ENCODE measurements at places on chromosomes 7 and 10.

GRCh38 chr10:110821508-110821907 is 50.2 kb upstream of the PDCD4 start:
- no peak for DNase-seq

GRCh38 chr10:4315551-4315950 is 510.5 kb upstream of the AKR1E2 start:
- DNase-seq: no peak

GRCh38 chr7:111388912-111389311 is 173.4 kb downstream of the IMMP2L start:
- no peak for DNase-seq

- DNase-seq: no peak
These were observed 389.2 kb upstream of the NFE2L3 start for GRCh38 chr7:25762511-25763462.

DNA sequence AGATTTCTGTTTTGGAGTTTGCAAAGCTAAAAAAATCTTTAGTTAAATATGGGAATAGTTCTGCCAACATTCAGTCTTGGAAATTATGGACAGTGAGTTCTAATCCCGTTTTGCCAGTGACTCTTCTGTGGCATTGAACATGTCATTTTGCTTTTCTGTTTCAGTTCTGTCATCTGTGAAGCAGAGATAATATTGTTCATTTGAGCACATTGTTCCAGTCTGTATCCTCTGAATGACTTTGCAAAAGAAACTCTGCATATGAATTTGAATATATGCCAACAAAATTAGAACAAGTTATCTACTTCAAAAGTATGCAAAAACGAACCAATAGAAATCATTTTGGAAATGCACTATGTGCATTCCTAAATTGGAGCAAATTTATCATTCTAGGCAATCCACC is 746.0 kb upstream of the POT1 start:
- DNase-seq: no peak

DNA sequence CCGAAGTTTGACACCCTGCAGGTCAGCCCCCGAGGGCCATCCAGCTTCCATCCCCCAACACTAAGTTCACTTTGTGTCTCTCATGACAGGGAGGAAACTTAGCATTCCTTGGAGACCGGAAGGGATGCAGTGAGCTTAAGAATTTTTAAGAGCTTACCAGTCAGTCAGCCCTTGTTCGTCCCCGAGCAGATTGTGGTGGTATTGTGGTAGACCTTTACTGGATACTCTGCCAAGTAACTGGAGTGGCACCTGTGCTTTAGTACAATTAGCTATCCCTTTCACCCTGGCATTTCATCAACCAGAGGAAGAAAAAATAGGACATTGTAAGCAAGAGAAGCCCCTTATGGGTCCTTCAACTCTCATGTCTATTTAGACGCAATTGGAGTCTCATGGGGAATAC is 74.8 kb downstream of the NSUN6 start:
- no peak for DNase-seq

GRCh38 chr7:29771081-29771816 is 35.1 kb upstream of the WIPF3 start:
- DNase-seq: no peak

DNA sequence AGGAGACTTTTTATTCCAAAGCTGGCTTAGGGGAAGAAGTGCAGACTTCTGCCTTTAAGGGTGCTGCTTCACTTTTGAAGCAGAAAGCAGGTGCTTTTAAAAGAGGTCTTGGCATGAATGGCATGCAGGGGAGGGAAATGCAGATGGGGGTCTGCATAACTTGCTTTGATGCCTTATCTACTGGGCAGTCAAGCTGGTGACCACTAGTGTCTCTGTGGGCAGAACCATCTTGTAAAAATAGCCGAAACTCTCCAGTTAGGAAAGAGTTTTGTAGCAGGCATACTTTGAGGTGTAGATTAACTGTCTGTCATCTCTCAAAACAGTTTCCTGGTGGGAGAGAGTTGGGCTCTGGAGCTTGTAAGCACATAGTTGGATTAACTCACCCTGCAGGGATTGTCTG is 9.9 kb upstream of the CTNNA3 start:
- no peak for DNase-seq

DNA sequence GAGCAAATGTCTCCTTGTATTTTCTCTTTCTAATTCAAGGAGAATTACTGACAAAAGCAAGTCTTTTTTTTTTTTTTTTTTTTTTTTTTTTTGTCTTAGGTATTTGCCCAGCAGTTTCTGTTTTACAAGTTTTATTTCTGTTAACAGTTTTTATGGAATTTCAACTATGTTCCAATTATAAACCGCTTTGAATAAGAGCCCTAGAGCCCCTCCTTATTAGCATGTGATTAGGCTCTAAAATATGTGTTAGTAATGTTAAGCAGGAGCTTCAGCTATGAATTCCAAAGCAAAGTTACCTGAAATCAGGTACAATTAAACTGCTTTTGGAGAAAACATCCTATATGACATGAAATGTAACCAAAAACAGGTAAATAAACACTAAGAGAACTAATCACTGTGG is 997.0 kb upstream of the POT1 start:
- no peak for DNase-seq

DNA sequence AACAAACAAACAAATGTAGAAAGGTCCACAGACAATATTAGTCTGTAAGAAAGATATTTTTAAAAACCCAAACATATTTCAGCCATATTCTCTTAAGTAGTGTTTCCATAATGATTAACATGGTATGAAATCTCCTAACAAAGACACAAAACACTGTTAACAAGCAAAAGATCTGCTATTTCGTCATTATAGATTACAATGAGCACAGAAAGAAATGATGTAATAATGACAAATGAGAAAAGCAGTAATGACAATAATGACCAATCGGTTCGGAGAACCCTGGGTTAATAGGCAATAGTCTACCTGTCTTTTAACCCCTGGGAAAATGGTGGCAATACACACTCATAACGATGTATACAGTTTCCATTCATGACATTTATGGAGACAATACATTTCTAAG is 39.5 kb upstream of the NCAPG2 start:
- no peak for DNase-seq

- DNase-seq: no peak
These were observed 7.2 kb downstream of the RBM17 start for GRCh38 chr10:6095810-6096570.

- peak; percentile 32 for DNase-seq
These were observed 96.4 kb upstream of the MDFIC start for GRCh38 chr7:114825423-114825951.

DNA sequence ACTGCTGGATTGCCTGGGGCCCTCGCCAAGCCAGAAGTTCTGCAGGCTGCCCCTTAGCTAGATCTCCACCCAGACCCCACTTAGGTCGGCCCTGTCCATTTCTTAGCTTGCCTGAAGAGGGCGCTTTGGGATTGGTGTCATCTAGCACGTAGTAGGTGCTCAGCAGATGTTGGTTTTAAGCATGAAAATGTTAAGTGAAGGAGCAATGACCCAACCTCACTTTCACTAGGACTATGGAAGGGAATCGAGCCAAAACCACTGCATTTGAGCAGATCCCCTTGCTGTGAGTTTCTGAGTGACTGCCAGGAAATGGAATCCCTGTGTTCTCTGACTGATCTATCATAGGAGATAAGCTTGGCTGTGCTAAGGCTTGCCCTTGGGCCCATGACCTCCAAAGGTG is 131.7 kb upstream of the EEPD1 start:
- DNase-seq: no peak

DNA sequence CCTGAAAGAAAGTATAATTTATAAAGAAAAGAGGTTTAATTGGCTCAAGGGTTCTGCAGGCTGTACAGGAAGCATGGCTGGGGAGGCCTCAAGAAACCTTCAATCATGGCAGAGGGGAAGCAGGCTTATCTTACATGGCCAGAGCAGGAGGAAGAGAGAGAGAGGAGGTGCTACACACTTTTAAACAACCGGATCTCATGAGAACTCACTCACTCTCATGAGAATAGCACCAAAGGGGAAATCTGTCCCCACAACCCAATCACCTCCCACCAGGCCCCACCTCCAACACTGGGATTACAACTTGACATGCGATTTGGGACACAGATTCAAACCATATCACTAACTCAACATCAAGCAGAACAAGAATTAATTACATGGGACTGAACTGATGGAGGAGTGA is 6.9 kb upstream of the ZNF485 start:
- no peak for DNase-seq

GRCh38 chr7:75905785-75906604 is 9.0 kb upstream of the POR start:
- DNase-seq: no peak

DNA sequence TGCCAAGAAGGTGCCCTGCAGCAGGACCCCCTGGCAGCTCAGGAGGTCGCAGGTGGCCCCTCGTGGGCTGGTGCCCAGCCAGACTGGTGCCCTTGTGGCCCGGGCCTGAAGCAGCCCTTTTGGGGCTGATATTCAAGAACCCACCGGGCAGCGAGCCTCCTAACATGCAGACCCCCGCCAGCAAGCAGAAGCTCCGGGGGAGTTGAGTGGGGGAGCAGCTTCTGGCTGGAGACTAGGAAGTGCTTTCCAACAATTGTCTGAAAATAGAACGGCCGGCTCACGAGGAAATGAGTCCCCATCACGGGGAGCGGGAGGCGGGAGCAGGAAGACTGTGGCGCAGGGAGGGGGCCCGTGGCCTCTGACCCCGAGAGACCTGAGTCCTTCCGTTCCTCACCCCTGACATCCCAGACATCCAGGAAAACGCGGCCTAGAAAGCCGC is 9.5 kb upstream of the INTS1 start:
- no peak for DNase-seq

DNA sequence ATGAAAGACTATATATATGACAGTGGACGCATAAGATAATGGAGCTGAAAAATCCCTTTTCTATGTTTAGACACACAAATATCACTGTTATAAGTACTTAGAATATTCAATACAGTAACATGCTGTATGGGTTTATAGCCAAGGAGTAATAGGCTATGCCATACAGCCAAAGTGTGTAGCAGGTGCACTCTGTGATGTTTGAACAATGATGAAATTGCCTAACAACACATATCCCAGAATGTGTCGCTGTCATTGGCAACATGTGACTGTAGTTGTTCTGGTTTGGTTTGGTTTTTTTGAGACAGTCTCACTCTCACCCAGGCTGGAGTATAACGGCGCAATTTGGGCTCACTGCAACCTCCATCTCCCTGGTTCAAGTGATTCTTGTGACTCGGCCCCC is 26.1 kb downstream of the NOM1 start:
- DNase-seq: no peak

DNA sequence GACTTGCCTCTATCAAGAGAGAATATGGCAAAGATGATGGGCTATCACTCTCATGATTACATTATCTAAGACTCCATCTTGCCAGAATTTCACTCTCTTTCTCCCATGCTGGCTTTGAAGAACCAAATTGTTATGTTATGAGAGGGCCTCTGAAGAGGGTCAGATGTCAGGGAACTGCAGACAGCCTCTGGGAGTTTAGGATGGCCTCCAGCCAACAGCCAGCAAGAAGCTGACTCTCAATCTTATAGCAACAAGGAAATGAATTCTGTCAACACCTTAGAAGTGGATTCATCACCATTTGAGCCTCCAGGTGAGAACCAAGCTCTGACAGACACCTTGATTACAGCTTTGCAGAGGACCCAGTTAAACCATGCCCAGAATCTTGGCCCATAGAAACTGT is 33.6 kb downstream of the ZNF22 start:
- DNase-seq: no peak

DNA sequence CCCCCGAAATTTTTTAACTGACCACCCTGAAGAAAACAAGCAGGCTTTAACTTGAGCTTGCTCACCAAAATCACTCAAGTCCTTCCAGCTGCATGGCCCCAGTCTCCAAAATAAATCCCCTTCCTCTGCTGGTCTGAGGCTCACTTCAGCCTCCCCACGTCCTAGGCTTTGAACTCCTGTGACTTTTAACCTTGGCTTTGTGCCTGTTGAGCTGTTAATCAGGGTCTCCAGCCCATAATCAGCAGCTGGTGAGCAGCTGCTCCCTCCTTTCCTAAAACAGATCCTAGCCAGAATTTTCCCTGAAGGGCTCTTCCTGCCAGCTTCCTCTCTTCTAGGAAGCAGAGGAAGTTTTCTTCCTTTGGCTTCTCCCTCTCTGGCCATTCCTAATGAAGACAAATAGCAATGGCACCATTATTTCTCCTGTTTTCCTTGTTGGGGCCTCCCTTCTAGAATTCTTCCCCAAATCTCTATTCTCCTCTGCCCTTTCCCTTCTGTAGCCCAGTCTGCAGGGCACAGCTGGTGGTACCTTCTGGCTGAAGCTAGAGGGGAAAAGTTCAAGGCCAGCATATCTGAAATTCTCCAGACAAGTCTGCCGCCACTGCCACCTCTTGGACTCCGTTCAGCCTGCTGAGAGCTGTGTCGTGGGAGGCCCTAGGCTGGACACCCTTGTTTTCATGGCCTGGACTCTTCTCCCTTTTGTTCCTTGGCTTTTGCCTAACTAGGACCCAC is 152.1 kb downstream of the NOC3L start:
- no peak for DNase-seq

DNA sequence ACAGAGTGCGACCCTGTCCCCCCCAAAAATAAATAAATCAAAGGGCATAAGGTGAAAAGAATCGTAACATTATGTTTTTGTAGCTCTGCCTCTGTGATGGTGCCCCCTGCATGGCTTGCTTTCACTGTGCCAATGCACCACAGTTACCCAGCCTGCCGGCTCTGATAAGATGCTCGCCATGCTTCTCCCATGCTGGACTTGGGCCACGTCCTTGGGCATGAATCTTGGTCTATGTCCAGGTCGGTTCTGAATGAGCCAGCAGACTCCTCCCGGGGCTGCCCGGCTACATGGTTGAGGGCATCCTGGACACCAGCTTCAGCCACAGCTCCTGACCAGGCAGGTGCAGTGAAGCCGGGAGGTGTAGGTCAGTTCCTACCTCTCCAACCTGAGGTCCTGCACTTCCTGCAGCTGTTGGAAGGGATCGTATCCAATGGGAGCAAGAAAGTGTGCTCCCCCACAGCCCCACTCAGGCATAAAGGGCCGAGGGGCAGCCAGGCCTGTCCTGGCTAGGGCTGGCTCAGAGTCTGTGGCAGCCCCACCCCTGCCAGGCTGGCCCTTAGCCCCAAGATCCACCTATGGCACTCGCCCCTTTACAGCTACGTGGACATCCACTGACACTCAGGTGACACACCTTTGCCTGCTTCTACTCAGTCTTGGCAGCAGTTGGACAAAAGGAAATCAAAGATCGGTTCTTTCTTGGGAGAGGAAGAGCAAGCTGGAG is 34.1 kb downstream of the CHST3 start:
- DNase-seq: no peak

- no peak for DNase-seq
These were observed 26.9 kb downstream of the BLVRA start for GRCh38 chr7:43785420-43785819.

- no peak for DNase-seq
These were observed 50.8 kb upstream of the CREB5 start for GRCh38 chr7:28361551-28361950.
